ENCODE measurements at places on chromosomes 1 and 21.

- DNase-seq: no peak
Observed at GRCh38 chr1:10793129-10793651, 3.3 kb downstream of the CASZ1 start.

- no peak for DNase-seq
Observed at GRCh38 chr21:42066521-42066920, 4.6 kb upstream of the UMODL1 start.

DNA sequence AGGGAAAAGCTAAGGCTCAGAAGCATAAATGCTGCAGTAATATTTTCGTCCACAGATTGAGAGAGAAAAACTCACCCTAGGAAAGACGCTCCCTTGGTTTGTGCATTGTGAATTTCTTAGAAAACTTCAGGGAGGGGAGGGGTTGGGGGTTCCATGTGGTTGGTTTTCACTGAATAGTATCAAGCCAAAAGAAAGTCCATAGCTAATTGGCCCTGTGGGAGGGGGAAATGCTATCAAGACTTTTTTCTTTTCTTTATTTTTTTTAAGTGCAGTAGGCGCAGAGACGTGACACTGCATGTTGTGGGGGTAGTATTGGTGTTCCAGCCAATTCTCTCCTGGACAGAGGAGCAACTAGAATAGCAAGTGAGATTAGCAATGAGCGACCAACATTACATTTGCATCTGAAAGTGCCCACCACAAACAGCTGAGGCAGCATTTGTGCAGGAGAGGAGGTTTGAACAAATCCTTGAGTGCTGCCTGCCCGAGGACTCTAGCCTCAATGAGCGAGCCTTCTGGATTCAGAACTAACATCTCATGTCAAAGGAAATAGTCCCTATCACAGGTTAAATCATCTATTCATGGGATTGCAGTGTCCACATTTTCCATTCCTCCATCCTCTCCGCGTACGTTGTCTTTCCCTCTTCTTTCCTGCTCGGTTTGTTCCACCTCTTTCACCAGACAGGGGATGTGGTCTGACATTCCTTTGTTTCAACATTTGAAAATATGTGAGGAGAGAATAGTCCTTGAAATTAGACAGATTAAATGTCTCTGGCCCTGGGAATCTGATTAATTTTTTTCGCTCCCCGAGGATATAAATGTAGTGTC is 118.0 kb upstream of the MARK1 start:
- no peak for DNase-seq

GRCh38 chr1:61993331-61993961 is 201.2 kb upstream of the L1TD1 start:
- DNase-seq: no peak

GRCh38 chr21:31363720-31364119 is 19.7 kb upstream of the TIAM1 start:
- no peak for DNase-seq

- DNase-seq: no peak
Observed at GRCh38 chr21:39972471-39972870, 105.2 kb downstream of the PCP4 start.

- no peak for DNase-seq
Observed at GRCh38 chr1:243230914-243231313, 24.2 kb downstream of the CEP170 start.

DNA sequence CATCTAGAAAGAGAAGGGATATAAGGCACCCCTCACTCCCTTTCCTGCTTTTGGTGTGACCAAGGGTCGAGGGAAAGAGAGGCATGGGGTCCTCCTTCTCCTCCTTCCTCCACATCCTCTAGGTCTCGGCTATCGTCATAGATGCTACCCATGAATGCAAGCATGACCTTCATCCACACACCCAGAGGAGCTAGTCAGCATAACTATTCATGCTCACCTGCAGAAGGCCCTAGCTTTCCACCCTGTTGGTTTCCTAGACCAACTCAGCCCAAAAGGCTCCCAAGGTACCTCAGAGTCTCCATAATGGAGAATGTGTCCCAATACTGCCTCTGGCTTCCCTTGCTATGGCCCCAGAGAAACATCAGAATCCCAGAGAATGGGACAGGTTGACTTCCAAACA is 33.2 kb downstream of the MSTO1 start:
- DNase-seq: no peak

DNA sequence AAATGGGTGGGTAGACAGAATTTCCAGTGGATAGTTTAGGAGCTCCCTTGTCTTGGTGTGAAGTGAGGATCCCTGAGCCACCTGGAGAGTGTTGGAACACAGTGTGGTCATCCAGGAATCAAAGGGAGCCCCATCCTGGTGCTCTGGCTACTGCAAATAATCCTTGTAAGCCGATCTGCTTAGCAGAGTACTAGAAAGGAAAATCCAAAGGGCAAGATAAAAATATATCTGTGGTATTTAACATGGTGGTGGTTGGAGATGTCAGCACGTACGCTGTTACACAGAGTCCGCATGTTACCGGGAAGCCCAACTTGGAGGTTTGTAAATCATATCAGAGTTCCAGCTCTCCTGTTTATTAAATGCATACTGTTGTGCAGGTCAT is 39.0 kb downstream of the VANGL1 start:
- no peak for DNase-seq

DNA sequence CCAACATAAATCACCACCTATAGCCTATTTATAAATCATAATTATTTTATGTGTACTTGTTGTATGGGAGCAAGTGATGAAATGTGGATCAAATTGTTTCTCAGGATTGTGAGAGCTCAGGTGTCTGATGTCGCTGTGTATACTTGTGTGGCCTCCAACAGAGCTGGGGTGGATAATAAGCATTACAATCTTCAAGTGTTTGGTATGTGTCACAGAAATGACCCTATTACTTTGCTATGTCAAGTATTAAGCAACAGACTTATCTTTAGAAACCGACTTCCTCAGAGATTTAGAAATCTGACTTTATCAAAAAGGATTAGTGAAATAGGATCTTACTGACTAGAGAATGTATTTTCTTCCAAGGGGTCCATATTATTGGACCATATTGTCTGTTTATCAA is 280.9 kb downstream of the TPR start:
- no peak for DNase-seq

- DNase-seq: peak; percentile 42
Observed at GRCh38 chr1:156805766-156806511, 10.7 kb downstream of the SH2D2A start.

- DNase-seq: peak; percentile 3
Observed at GRCh38 chr1:108722292-108722691, 9.6 kb downstream of the FNDC7 start.

- no peak for DNase-seq
Observed at GRCh38 chr1:67468066-67468718, 38.0 kb upstream of the SERBP1 start.

- DNase-seq: no peak
Observed at GRCh38 chr1:171160639-171161354, 24.3 kb upstream of the FMO2 start.

GRCh38 chr1:114153261-114154145 is at the start of gene SYT6:
Gene SYT6 (minus strand): TSS chr1:114153869. CDS start chr1:114153772, 97 bp downstream.
- peak; percentile 47 for DNase-seq

GRCh38 chr1:17438318-17439249 is 893 bp downstream of the RCC2 start:
- DNase-seq: no peak

- no peak for DNase-seq
Observed at GRCh38 chr1:223123011-223123610, 19.9 kb downstream of the TLR5 start.

DNA sequence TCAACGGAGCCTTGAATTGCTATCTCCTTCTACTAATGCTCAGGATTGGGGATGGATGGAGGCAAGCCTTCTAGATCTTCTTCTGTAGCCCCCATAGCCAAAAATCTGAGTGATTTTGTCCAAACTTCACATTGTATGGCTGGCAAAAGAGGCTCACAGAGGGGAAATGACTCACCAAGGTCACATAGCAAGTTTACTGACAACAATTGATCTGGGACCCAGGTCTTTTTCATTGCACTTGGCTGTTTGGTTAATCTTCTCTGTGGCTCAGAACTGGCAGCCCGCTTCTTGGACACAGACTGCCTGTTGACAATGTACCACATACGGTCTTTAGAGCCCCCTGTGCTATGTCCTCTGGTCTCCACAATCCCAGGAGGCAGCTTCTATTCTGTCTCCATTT is 3.0 kb upstream of the LACTBL1 start:
- no peak for DNase-seq

DNA sequence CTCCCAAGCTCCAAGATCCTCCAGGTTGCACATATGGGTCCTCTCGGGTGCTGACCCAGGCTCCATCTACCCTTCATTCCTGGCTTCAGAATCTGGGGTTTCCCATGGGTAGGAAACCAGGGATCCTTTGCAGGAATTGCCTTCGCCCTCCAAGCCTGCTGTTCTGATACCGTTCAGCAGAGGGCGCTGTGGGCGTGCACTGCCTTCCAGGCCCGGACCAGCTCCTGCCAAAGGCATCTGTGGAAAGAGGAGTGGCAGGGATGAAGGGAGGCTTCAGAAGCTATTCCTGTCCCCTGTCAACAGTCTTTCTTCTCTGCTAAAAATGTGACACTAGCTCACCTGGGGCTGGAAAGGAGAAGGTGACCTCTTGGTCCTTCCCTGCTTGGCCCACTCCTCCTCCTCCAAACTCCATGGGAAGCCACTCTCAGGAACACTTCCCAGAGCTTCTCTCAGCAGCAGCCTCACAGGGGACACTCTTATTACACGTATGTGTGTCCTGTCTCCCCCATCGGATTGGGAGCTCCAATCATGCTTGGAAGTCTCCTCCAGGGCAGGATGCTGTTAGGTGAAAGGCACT is 71.2 kb downstream of the VWA5B1 start:
- no peak for DNase-seq

Data from right lung (tissue), 10 donors.